NCI-H1694 (cell line): ENCODE measurements at places on chromosomes 16 and 17.
A peak's percentile ranks its signal among the peaks of the same experiment; 100 is the strongest.

DNA sequence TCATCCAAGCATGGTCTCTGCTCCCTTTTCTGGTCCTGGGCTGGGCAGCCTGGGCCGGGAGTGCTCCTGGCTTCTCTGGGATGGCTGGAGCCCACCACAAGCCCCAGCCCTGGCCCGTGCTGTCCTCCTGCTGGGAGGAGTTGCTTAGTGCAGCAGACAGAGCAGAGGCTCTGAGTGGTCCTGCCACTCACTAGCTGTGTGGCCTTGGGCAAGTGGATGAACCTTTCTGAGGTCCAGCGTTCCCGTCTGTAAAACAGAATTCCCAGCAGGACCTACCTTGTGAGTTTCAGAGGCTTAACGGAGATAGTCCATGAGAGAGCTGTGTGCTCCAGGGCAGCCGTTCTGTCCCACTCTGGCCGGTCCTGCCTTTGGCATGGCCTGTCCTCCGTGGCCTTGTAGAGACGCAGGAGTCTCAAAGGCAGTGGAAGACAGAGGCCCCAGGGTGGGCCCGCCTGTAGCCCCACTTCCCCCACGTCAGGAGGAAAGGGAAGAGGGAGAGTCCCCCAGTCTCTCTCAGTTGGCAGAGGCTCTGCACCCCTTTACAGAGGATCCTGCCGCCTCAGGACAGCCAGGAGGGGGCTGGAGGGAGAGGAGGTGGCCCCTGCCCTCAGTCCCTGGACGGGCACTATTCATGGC, 7.8 kb downstream of the MYO15B start:
- no peak for DNase-seq

DNA sequence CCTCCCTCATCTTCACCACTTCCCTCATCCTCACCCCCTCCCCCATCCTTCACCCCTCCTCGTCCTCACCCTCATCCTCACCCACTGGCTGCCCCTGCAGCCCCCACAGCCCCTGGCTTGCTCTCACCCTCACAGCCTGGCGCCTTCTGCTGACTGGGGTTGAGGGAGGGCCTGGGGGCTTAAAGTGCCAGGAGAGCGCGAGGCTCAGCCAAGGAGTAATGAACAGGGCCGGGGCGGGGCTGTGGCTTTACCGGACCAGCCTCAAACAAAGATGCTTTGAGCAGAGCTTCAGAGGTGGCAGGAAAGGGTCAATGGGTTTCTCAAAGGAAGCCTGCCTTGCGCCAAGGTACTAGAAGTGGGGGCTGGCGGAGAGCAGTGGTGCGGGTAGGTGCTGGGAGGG, at the start of gene PRSS33:
PRSS33 (minus strand) TSS at position 155 of the 400 bp plus-strand sequence. CDS start 1,013 bp downstream, outside the sequence.
- DNase-seq: no peak

- DNase-seq: no peak
Observed at GRCh38 chr17:62912363-62912762, 53.7 kb upstream of the TANC2 start.

GRCh38 chr16:81876273-81876900, 97.3 kb downstream of the PLCG2 start:
- DNase-seq: no peak

DNA sequence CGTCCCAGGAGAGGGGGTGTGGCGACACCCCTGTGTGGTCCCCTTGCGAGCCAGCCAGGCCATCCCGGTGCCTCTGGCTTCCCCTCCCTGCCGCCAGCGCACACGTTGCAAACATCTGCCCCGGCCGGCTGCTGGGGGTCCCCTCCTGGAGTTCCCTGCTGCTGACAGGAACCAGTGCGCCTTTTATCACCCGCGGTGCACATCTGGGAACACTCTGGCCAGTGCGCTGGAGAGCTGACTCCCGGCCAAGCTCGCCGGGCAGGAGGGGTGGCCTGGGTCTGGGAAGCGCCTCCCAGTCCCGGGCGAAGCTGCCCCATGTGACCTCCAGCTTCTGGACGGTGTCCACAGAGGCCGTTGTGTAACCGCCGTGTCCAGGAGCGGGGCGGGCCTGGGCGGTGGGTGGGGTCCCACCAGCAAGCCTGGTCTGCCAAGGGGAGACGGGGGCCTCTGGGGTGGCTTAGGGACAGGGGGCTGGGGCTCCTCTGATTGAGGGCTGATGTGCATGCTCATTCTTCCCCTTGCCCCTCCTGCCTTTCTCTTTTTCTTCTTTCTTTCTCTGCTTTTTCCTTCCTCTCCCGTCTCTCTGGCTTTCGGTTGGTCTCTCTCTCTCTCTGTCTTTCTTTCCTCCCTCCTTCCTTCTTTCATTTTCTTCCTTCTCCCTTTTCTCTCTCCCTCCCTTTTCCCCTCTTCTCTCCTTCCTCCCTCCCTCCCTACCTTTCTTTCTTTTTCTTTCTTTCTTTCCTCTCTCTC, 25.2 kb upstream of the CIBAR2 start:
- no peak for DNase-seq

DNA sequence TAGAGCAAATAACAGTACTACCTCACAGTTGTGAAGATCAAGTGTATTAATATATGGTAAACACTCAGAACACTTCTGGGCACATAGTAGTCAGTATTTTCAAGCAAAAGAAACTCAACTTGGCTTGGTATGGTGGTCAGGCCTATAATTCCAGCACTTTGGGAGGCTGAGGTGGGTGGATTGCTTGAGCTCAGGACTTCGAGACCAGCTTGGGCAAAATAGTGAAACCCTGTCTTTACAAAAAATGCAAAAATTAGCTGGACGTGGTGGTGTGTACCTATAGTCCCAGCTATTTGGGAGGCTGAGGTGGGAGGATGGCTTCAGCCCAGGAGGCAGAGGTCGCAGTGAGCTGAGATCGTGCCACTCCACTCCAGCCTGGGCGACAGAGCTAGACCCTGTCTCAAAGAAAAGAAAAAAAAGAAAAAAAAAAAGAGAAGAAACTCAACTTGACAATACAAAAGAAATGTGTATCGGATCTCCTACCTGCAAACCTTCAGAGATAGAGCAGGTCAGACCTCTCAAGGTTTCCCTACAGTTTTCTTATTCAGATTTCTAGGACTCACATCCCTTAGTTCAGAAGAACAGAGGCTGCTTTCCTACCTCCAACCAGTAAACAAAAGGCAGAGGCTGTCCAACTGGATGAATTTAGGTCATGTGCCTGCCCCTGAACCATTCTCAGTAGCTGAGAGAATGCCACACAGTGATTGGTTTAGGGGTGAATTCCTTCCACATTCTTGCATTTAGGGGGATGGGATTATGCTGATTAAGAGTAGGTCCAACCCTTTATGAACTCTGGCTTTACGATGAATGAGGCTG, 1.7 kb upstream of the KPNA2 start:
- no peak for DNase-seq

GRCh38 chr16:79645701-79646100, 45.2 kb upstream of the MAF start:
- DNase-seq: no peak

DNA sequence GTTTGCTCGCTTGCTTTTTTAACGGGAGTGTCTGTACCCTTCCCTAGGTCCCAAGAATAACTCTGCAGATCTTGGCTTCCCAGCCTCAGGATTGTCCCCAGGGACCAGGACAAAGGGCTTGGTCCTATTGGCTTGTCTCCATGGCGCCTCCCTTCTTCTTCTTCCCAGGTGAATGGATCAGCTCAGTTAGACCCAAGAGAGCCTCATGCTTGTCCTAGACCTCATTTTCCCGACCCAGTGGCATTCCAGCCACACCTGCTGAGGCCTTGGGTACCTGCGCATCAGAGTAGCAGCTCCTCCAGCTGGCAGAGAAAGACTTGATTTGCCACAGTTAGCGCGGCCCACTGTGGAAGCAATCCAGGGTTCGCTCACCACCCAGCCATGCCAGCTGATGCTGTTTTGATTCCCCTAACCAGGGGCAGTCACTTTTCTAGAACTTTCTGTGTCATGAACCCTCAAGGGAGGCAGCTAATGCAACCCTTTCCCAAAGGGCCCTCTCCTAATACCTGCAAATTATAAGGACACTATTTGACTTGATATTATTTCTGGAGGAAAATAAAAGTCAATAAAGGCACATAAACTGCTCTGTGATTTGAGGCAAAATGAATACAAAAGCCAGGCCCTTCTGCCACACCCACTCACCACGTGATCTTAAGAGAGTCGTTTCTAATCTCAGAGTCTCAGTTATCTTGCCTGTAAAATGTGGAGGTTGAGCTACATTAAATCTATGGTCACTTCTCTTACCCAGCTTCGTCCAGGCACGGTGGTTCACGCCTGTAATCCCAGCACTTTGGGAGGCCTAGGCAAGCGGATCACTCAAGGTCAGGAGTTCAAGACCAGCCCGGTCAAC, 13.9 kb downstream of the GPR142 start:
- no peak for DNase-seq

- DNase-seq: no peak
Observed at GRCh38 chr17:82866590-82867191, 26.9 kb upstream of the ZNF750 start.

GRCh38 chr17:78355045-78355641, 4.7 kb downstream of the SOCS3 start:
- no peak for DNase-seq

GRCh38 chr17:43142153-43142552, 17.0 kb upstream of the BRCA1 start:
- no peak for DNase-seq

DNA sequence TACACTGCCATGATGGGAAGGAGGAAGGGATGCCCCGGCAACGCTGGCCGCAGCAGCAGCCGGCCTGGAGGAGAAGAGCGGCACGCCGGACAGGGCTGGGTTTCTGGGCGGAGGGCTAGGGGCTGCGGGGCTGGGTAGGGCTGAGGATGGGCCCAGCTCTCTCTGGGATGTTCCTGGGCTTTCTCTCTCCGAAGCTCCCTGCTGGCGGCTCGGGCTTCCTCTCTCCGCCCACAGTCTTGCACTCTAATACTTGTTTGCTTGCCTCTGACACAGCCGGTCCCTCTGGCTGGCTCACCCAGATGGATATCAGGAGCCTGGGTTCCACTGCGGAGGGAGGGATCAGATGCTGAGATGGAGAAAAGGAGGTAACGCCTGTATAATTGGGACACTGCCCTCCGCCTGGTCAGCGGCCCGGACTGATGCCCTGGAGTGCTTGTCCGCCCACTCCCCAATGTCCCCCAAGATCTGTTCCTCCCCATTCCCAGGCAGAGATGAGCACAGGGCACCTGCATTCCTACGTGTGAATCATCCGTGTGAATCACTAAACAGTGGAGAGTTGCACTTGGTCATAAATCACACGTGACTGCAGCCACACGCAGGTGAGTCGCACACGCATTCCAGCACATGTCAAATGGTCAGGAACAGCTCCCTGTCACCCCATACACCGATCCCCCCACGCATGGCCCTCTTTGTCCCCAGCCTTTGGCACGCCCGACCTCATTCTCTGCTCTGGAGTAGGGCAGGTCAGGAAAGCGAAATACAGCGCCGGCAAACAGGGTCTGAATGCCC, at the start of gene ALOXE3:
ALOXE3 (minus strand) TSS at position 535 of the 789 bp plus-strand sequence; CDS start at position 11, 524 bp downstream.
- peak; percentile 19 for DNase-seq

- no peak for DNase-seq
Observed at GRCh38 chr16:79871906-79872305, 271.4 kb upstream of the MAF start.

GRCh38 chr17:77311371-77311981, 170.7 kb downstream of the SEC14L1 start:
- DNase-seq: no peak

- DNase-seq: no peak
Observed at GRCh38 chr16:82820855-82821254, 194.1 kb downstream of the CDH13 start.

DNA sequence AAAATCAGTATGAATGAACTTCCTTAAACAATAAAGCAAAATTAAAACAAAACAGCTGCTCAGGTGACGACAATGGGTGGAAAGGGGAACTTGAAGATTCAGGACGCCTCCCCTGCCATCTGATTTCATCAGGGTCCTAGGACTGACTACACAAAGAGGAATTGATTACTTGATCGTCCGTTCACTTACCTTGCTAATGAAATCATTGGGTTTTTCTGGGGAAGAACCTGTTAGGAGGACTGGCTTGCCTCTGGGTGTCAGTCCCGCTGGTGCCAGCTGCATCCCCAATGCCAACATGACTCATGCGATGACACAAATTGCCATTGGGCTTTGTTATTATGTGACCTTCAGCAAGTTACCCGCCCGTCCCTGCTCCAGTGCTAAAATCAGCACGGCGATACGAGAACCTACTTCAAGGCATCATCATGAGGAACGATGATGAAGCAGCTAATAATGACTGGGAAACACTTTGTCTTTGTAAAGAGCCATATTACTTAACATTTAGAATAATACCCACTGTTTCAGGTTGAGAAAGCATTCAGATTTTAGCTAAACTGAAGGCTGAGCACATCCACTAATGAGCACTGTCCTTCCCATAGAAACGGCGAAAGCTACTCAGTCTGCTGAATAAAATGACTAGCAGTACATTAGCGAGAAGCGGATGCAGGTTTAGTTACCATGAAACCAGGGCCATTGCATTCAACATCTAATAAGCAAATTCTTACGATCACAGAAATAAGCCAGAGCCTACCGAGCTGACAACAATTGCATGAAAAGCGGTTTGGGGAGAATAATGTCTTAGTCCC, 139.4 kb downstream of the ZFHX3 start:
- no peak for DNase-seq

DNA sequence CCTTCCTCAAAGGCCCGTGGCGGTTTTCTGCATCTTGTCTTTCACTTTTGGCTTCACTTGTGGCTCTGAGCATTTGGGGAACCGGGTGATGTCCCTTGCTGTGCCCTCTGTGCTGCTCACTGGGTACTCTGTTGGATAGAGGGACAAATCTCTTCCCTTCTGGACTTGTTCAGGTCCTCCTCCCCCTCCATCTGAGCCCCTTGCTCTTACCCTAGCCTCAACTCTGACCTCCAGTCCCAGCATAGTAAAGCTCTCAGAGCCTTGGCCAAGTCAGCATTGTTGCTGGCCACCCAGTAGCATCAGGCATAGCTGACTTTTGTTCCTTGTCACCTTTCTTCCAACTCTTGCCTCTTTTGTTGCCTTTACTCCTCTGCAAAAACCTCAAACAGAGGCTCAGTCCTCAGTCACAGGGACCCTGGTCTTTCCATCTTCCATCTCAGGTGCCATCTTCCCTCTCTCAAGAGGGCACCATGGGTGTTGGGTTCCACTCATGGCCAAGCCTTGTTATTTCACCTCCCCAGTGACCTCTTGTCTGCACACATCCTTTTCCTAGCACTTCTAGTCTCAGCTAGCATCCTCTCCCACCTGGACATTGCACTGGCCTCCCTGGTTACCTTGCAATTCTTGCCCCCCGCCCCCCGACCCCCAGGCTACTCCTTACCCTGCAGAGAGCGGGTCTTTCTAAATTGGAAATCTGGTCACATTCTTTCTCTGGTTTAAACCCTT, 393 bp upstream of the PSMB10 start:
- DNase-seq: no peak

GRCh38 chr17:57849163-57849873, 526 bp downstream of the MRPS23 start:
- no peak for DNase-seq

GRCh38 chr16:66899310-66899944, 19.1 kb downstream of the PDP2 start:
- DNase-seq: no peak

DNA sequence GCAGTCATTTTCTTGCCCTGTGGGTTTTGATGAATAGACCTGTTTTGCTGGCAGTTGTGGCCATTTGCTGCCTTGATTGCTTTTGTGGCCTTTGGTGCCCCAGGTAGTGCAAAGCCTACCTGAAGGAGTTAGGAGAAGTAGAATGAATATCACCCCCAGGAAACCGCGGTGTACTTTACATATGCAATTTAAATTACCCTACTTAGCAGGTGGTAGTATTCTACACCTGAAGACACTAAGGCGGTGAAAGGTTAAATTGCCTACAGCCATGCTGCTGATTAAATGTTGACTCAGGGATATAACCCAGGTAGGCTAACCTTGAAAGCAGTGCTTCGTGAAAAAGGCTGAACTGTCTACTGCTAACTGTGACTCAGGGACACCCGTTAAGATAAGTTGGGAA, 27.2 kb upstream of the WWOX start:
- DNase-seq: no peak

GRCh38 chr16:48365025-48365600, 20.1 kb downstream of the SIAH1 start:
- DNase-seq: no peak
